ENCODE measurements at places on chromosomes 16 and 17.
A peak's percentile ranks its signal among the peaks of the same experiment; 100 is the strongest.

DNA sequence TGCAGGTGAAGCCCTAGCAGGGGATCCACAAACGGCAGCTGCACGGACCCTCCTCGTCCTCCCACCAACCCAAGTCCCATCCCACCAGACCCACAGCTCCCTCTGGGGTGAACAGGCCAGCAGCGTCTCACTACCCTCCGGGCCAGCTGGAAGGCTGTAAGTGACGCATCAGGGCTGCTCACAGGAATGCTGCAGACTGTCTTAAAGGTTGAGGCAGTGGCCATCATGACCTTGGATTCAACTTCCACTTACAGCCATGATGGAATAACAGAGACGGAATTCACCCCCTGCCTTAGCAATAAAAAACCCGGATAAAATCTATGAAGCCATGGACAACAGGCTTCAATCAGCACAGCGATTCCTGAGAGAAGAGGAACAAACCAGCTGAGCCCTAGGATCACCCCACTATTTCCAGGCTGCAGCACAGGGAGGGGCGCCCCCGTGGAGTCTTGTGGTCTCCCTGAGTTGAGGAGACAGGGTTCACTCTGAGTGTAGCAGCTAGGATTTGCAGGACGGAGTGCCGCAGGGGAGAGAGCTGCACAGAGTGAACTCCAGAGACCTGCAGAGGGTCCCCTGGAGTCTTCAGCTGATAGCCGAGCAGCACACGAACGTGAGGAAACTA, 10.5 kb downstream of the FAM83G start:
- no peak for DNase-seq

DNA sequence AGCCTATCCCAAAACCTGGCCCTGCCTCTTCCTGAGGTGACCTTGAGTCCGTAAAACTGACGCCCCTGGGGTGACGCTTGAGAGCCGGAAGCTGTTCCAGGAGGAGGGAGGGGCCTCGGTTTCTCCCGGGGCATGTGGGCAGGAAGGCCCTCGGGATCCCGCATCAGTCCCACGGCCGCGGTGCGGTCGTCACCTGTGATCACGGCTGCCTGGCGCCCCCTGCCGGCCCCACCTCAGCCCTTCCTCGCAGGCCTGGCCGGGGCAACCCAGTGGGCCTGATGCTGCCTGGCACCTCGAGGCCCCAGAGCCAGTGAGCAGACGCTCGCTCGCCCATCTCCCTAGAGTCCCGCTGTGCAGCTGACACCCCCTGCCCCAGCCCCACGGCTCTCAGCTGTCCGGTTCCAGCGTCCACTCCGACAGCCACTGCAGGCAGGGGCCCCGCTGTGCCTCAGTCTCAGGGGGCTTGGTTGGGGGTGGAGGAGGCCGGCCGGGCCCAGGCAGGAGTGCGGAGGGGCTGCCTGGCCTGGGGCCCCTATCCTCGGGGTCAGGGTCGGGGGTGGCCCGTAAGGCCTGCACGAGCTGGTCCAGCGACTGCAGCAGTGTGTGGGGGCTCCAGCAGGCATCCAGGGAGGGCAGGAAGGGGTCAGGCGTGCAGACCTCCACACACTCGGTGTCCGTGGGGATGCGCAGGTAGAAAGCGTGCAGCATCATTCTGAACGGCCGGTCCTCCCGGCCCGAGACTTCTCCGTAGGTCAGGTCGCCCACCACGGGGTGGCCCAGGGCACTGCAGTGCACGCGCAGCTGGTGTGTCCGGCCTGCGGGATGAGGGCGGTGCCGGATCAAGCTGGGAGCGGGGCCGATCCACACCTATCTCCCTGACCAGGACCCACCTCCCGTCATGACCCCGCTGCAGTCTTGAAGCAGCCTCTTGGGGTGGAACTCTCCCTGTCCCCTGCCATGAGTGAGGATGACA, 2.3 kb downstream of the RPUSD1 start:
- DNase-seq: no peak

GRCh38 chr17:3029213-3029913, 34.0 kb downstream of the OR1D5 start:
- DNase-seq: no peak

GRCh38 chr16:55184052-55184451, 140.0 kb upstream of the IRX6 start:
- no peak for DNase-seq

DNA sequence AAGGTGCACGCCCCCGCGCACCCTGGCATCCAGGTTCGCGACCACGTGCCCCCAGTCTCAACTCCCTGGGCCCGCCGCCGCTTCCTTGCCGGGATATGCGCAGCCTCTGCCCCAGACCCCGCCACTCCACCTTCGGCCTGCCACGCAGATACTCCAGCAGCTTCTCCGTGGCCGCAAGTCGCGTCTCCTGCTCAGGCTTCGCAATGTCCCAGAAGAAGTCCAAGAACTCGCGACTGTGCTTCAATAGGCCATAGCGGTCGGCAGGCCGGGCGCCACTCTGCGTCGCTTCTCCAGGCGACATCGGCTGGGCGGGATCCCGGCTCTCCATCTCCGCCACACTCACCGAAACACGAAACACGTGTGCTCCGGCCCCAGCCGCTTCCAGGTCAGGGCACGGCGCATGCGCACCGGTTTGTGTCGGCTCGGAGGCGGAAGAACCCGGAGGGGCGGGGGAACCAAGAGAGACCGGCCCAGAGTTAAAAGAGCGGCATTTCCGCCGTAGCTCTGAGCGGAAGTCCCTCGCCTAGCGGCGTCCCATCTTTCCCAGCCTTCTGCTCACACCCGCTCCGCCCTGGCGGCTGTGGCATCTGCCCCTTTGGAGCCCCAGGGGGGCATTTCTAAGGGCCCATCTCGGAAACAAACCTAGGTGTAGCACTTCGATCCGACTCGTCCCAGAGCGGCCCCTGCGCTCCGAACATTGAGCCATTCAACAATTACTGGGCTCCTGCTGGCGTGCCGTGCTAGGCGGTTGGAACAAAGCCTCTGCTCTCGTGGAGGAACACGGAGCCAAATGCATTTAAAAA, at the start of gene MYBBP1A:
TSS of gene MYBBP1A (minus strand) at position 388 of the 803 bp plus-strand sequence. CDS start at position 328, 60 bp downstream.
- DNase-seq: peak; percentile 92

All from HCEC 1CT (cell line).